ENCODE measurements at places on chromosomes 12 and 14.

GRCh38 chr12:100331871-100332270 lies 25.0 kb upstream of the SLC17A8 start:
- no peak for DNase-seq

DNA sequence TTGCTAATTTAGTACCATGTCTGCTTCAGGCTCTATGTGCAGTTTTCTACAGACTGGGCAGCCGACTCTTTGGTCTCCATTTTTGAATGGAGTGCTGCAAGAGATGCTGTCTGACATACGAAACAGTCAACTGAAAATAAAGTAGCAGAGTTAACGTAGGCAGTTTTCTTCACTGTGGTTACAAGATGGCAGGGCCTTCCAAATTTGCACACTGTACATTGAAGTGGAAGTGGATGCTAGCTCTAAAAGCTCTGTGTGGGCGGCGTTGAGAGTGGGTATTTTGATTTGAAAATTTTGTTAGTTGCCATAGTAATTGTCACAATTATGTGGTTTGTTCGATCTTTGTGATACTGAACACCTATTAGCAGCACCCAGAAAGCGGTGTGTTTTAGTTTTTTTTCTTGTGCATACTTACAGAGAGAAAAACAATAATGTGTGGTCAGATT lies 154.9 kb upstream of the ATP2B1 start:
- peak; percentile 39 for DNase-seq

DNA sequence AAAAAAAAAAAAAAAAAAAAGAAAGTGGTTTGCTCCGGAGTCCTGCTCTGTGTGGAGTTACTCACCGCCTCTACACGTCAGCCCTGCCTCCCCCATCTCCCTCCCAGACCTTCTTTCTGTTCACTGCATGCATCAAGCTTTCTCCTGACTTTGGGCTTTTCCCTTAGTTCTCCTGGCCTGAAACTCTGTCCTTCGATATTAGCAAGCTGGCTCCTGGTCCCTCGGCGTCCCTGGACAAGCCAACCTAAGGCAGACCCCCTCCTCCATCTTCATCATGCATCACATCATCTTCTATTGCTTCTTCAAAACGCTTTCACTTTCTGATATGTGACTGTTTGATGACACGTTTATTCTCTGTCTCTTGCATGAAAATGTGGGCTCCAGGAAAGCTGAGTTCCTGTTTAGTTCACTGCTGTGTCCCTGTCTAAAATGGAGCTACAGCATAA lies 40.6 kb downstream of the SLC15A4 start:
- no peak for DNase-seq

GRCh38 chr14:24317141-24317928 lies 6.0 kb downstream of the LTB4R start:
- no peak for DNase-seq

DNA sequence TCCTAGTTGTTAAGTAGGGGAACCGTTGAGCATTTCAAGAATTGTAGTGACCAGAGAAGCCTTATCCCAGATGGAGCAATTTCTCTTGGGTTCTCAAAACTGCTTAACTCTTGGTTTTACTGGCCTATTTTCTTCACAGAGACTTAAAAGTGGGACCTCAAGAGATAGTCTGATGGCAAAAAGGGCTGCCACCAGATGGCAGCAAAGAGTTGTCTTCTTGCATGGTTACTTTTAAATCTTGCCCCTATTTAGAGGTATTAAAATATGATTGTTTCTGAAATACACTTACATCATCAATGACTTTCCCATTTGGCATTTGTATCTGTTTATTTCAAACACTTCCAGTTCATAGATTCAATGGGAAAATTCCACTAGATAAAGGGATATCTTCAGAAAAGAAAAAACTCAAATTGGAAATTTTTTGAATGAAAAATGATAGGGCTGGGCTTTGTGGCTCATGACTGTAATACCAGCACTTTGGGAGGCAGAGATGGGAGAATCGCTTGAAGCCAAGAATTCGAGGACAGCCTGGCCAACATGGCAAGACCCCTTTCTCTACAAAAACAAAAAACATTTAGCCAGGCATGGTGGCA lies 69.9 kb upstream of the CNTN1 start:
- DNase-seq, result no peak

DNA sequence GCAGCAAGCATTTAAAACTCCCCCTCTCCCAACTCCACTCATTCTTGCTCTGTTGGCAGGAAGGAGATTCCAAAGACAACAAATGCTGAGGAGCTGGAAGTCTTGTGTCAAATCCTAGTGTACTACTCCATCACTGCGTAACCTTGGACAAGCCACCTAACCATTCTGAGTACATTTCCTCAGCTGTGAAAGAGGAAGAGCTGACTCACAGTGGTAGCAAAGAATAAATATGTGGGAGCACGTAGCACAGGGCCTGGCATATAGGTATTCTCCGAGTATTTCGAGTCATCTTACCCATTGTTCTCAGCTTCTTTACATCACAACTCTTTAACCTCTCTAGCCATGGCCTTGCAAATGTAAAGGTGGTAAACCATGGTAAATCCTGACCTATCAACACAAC lies 28.7 kb downstream of the EGLN3 start:
- DNase-seq, result no peak

DNA sequence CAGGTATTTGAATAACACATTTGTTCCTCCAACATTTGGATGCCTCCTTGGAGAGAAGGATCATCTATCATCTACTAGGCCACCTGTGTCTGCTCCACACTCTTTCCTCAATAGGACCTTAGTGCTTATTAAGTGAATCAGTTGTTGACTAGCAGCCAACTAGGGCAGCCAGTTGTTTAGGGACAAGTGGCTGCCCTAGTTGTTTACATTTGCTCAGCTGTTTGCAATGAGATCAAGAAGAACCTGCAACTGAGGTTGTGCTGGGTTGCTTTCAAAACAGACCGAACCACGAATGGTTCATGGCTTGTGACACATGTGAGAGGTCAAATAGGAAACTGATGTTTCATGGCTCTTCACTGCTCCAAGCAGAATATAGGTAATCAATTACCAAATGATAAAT lies 53.8 kb downstream of the TMCC3 start:
- no peak for DNase-seq
